ENCODE measurements at places on chromosomes 3 and 15.

GRCh38 chr3:197521277-197522182 lies 34.2 kb downstream of the BDH1 start:
- DNase-seq, result no peak

DNA sequence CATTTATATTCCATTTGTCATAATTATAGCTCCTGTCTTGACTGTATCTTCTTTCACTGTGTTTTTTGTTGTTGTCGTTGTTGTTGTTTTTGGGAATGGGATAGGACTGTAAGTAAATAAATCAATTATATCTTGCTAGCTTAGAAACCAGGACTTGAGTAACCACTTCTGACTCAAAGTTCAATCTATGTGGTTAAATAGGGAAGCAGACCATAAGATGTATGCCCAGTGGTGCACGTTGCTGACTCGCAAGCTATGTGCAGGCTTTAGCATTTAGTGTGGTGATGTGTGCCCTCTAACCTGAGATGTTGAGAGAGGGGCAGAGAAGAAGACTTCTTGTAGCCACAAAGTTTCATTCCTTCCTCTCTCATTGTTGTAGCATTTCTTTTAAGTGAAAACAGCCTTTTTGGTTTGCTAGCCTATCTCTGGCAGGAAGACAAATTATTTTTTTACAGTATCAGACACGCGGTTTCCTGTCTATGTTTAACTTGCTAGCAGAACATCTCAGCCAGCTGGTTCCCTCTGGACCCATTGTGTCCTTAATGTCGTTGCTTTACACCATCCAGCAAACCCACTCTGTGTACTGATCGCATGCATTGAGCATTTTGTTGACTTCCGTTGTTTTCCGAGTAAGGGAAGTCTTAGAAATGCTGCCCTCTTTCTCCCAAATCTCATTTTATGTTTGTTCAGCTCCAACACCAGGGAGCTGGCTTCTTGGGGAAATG lies 52.1 kb downstream of the TGFBR2 start:
- peak; percentile 56 for DNase-seq

- peak; percentile 29 for DNase-seq
These were observed 20.2 kb upstream of the PARP14 start for GRCh38 chr3:122660297-122660974.

GRCh38 chr3:35598804-35599203 lies 40.5 kb upstream of the ARPP21 start:
- DNase-seq, result no peak

DNA sequence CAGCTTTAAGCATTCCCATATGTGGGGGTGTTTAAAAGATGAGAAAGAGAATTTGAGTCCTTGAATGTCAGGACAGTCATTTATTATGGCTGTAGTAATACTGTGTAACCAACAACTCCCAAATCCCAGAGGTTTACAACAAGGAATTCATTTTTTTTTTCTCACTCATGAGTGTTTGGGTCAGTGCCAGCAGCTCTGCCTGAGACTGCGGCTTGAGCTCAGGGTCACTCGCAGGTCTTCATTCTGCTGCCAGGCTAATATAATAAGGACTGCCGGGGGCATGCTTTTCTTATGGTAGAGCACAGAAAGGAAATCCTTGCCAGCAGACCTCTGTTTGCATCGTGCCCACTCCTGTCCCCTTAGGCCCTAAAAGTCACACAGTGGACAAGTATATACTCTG lies 277.9 kb upstream of the LMCD1 start:
- DNase-seq, result no peak

GRCh38 chr3:163572856-163573255 lies 1505.4 kb downstream of the SI start:
- DNase-seq, result no peak

DNA sequence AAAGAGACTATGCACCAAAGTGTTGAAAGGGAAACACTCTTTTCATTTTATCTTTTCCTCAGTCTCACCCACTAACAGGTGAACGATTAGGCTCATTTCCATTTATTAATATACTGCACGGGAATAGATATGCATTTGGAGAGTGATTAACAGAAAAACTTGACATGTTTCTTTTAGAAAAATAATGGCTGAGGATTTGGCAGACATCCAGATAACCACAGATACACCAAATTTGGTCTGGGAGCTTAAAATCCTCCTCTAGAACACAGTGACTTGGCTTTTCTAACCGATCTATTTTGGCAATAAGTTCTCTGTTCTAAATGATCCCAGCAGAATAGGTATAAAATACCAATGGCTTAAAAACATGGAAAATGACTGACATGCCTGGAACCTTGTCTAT lies 459.3 kb upstream of the SGO1 start:
- DNase-seq, result no peak

GRCh38 chr3:58623961-58624360 lies 42.6 kb downstream of the FAM3D start:
- DNase-seq, result no peak

DNA sequence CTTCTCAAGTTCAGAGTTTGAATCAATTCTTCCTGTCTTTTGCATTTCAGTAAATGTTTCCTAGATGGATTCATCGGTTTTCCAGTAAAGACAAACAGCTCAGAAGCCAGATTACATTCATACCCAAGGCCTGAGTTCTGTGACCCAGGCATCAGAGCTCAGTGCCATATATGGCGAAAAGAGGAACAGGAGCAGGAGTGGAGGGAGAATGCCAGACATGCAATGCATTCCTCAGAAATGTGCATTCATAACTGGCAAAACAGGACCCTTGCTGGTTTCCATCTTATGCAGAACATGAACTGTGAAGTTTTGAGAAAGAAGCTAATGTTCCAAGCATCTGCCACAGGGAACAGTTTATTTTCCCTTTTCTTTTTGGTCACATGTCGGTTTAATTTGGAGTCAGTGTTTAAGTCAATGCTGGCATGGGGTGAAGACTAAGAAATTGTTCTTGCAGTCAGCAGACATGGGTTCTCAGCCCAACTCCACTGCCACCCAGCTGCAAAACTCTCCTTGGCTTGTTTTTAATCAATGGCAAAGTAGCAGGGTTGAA lies 116.5 kb downstream of the LPP start:
- no peak for DNase-seq

GRCh38 chr3:129245141-129245540 lies 4.3 kb upstream of the COPG1 start:
- no peak for DNase-seq

DNA sequence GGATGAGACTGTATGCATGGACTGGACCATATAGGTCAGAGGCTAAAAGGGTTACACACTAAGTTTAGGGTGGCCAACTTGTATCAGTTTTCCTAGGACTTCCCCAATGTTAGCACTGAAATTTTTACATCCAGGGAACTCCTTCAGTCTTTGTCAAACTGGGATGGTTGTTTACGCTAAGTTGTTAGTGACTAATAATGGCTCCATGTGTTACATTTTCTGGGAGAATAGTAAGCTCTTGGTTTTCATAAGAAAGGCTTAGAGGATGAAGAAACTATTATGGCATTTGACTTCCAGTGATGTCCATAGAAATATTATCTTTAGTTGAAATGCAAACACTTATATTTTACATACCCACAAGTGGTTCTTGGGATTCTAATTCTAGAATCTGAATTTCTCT lies 57.9 kb upstream of the ST3GAL6 start:
- DNase-seq, result no peak

Data from upper lobe of left lung (tissue), 6 donors.